ENCODE measurements at places on chromosomes 7 and 10. TPM values are rescaled to one million over a fixed set of nuclear protein-coding genes. Genes with fewer than 3 reads are reported as not detected.
A peak's percentile ranks its signal among the peaks of the same experiment; 100 is the strongest.

Gene RAB19
- 2.1 TPM for total RNA-seq

- no peak overlapping the region for H3K4me3 ChIP-seq
- no peaks in the 10 kb centered on the region for H3K4me1 ChIP-seq
- H3K27ac ChIP-seq: no peak overlapping the region
- no peaks in the 10 kb centered on the region for H3K27me3 ChIP-seq
These were observed 286.3 kb upstream of the CDC14C start for GRCh38 chr7:48638041-48638440.

Gene GJD4
- 0.22 TPM for total RNA-seq

Gene TRIM50
- total RNA-seq: not detected

GRCh38 chr10:127115100-127115499 is 81.3 kb downstream of the INSYN2A start:
- H3K27me3 ChIP-seq: no peaks in the 10 kb centered on the region
- DNase-seq: no peak
- H3K27ac ChIP-seq: no peak overlapping the region
- no peak overlapping the region for H3K4me3 ChIP-seq

DNA sequence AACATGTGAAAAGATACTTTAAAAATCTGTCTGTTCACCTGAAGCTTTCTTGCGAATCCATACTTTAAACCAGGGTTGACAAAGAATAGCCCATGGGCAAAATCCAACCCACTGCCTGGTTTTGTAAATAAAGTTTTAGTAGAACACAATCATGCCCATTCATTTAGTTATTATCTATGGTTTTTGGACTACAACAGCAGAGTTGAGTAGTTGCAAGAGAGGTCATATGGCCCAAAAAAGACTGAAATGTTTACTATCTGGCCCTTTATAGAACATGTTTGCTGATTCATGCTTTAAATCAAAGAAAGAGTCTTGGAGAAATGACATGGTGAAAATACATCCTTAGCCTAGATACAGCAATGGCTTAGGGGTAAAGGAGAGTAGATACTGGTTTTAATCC is 356.2 kb downstream of the RNLS start:
- H3K36me3 ChIP-seq: peaks cover 2% of the 10 kb centered on the region
- DNase-seq: no peak
- H3K27ac ChIP-seq: no peak overlapping the region
- H3K4me1 ChIP-seq: no peaks in the 10 kb centered on the region

Gene NCF1
- total RNA-seq: 14.6 TPM

Gene CPN1
- not detected for total RNA-seq

Gene PCDH15
- total RNA-seq: not detected

Gene MALRD1
- total RNA-seq: not detected

DNA sequence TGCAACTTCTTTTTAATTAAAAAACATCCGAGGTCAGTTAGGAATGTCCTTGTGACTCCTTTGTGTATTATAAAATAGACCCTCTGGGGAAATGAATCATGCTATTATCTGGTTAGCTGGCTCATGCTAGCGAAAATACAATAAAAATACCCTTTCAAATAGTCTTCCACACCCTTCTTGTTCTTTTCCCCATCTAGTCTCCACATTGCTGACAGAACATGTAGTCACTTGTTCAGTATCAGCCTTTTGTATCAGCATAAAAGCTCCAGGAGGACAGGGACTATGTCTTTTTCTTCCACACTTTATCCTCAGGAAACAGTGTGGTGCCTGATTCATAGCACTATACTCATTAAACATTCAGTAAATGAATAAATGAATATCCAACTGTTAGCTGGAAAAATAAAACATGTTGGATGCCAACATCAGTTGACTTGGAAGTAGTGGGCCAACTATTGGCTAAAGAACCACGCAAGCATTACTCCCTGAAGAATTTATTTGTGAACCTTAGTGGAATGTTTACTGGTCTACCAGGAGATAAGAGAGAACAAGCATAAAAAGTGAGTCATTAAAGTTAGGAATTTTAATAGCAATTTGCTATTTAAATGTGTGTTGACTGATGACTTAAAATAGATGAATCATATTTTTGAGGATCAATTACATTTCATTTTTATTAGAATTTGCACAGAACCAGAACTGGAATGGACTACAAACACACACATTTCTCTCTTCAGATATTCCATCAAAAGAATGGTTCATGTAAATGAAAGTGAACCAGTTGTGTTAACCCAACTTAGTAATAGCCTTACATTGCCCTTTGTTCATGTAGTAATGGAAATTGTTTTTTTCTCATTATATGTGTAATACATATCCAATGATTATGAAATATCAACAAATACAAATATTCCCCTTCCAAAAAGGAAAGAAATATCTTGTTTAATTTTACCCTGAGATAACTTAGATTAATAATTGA is 129.6 kb downstream of the DKK1 start:
- H3K36me3 ChIP-seq: no peaks in the 10 kb centered on the region
- no peak for DNase-seq

Gene KIF11
- 1.3 TPM for total RNA-seq

Gene GSAP
- 22.0 TPM for total RNA-seq

DNA sequence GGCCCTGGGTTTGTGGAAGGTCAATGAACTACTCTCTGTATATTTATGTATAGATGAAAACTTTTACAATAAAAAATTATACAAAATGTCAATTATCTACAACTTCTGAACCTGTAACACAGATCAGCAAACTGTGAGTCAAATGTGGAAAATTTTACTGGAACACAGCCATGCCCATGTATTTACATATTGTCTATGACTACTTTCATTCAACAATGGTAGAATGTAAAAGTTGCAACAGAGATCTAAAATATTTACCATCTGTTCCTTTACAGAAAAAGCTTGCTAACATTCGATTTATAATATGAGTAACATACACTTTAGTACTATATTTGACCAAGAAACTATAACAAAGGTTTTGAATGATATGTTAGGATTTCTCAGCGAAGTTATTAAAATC is 481.6 kb downstream of the PARD3 start:
- DNase-seq: no peak
- H3K4me1 ChIP-seq: no peaks in the 10 kb centered on the region

DNA sequence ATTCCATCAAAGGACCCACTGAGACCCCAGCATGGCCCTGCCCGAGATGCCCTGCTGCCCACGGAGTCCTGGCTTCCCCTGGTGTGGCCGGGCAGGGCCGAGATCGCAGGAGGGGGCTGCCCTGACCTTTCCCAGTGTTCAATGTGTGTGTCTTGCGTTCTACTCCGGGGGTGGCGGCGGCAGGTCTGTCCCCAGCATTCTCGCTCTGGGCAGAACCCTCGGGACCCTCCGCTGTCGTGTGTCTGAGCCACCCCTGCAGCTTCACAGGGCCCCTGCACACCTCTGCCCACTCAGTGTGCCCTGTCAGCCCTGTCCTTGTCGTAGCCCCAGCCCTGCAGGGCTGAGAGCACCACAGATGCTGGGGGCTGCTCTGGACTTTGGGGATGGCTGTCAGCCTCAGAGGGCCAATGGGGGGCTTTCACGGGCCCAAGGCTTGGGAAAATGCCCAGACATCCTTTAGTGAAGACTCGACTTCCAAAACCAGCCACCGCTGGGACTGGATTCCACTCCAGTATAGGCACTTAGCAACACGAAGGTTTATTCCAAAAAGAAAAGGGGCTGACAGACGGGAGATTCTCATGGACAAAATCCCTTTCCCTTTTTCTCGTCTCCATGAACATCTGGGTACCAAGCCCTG is 30.0 kb upstream of the KNDC1 start:
- peaks cover 13% of the 10 kb centered on the region for H3K27me3 ChIP-seq
- DNase-seq: no peak
- H3K4me1 ChIP-seq: peaks cover 2% of the 10 kb centered on the region
- no peak overlapping the region for H3K4me3 ChIP-seq

DNA sequence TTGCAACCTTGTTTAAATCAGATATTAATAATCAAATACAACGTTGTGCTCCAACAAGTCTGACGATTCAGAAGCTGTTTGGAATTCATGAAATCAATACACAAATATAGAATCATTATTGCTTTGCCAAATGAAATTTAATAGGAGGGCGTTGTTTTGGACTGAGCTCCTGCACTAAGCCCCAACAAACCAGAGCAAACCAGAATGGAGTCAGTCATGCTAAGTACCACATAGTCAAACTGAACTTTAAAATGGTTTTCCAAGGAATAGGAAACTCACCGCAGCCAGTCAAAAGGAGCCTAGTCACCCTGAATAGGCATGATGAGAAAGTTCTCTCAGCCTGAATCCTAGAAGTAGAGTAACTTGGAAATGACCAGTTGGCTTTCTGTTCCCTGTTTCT is 53.7 kb downstream of the HACD1 start:
- H3K4me3 ChIP-seq: no peak overlapping the region
- H3K36me3 ChIP-seq: no peaks in the 10 kb centered on the region
- no peaks in the 10 kb centered on the region for H3K4me1 ChIP-seq
- no peak for DNase-seq
- peaks cover 8% of the 10 kb centered on the region for H3K27me3 ChIP-seq

GRCh38 chr10:65491799-65492198 is 1434.0 kb upstream of the LRRTM3 start:
- no peak overlapping the region for H3K27ac ChIP-seq
- no peaks in the 10 kb centered on the region for H3K4me1 ChIP-seq
- no peak for DNase-seq
- H3K27me3 ChIP-seq: no peaks in the 10 kb centered on the region

Gene SEMA4G
- 0.96 TPM for total RNA-seq

GRCh38 chr10:59281861-59282260 is 80.5 kb downstream of the FAM13C start:
- no peaks in the 10 kb centered on the region for H3K27me3 ChIP-seq
- no peak overlapping the region for H3K27ac ChIP-seq
- DNase-seq: no peak
- no peak overlapping the region for H3K4me3 ChIP-seq
- H3K36me3 ChIP-seq: no peaks in the 10 kb centered on the region
- H3K4me1 ChIP-seq: no peaks in the 10 kb centered on the region

Gene ELN
- not detected for total RNA-seq

- H3K27ac ChIP-seq: no peak overlapping the region
- H3K27me3 ChIP-seq: peaks cover 21% of the 10 kb centered on the region
- no peaks in the 10 kb centered on the region for H3K4me1 ChIP-seq
- H3K4me3 ChIP-seq: no peak overlapping the region
- no peak for DNase-seq
These were observed 31.5 kb upstream of the ARID5B start for GRCh38 chr10:61869774-61870525.

GRCh38 chr7:41029072-41029499 is 673.8 kb downstream of the INHBA start:
- H3K36me3 ChIP-seq: no peaks in the 10 kb centered on the region
- no peak for DNase-seq
- H3K4me3 ChIP-seq: no peak overlapping the region

DNA sequence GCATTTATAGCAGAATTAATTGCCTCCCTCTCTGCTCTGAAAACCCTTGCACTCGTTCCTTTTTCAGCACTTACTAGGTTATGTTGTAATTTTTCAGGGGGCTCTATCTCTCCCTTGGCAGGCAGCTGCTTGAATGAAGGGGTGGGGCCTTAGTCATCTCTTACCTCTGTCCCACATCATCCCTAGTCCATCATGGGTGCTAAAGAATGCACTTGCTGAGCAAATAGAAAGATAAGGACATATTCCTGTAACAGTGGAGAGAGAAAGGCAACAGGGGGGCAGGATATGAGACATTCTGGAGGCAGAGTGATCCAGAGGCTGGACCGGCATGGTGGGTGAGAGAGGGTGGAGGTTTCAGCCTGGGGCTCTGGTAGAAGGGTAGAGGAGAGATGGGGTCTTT is 60.0 kb downstream of the MINDY4 start:
- H3K36me3 ChIP-seq: peaks cover 2% of the 10 kb centered on the region
- H3K27me3 ChIP-seq: peaks cover 8% of the 10 kb centered on the region
- no peak for DNase-seq
- H3K4me3 ChIP-seq: no peak overlapping the region
- H3K27ac ChIP-seq: no peak overlapping the region
- H3K4me1 ChIP-seq: no peaks in the 10 kb centered on the region

DNA sequence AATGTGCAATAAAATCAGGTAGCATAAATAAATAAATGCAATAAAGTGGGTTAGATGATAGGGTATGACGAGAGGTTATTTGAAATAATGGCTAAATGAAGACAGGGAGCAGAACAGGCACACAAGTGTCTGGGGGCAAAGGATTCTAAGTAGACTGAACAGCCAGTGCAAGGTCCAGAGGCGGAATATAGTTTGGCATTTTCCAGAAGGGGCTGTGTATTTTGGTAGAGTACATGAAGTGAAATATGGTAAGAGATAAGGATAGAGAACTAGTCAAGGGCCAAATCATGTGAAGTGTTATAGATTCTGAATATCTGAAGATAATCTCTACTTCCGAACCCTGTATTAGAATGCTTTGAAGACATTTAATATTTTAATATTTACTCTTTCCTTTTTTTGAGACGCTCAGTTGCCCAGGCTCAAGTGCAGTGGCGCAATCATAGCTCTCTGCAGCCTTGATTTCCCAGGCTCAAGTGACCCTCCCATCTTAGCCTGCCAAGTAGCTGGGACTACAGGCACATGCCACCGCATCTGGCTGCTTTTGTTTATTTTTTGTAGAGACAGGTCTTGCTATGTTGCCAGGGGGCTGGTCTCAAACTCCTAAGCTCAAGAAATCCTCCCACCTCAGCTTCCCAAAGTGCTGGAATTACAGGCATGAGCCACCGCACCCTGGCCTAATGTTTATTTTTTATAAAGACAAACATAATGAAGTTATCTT is 44.4 kb upstream of the CD36 start:
- no peaks in the 10 kb centered on the region for H3K4me1 ChIP-seq
- H3K4me3 ChIP-seq: no peak overlapping the region
- H3K27ac ChIP-seq: no peak overlapping the region

- H3K36me3 ChIP-seq: peaks cover 12% of the 10 kb centered on the region
- H3K27ac ChIP-seq: peak overlapping the region; percentile 99
- H3K27me3 ChIP-seq: no peaks in the 10 kb centered on the region
- H3K4me1 ChIP-seq: peaks cover 73% of the 10 kb centered on the region
These were observed 203.9 kb downstream of the FAM107B start for GRCh38 chr10:14570800-14571199.

GRCh38 chr10:93436591-93437085 is 45.5 kb downstream of the MYOF start:
- H3K4me1 ChIP-seq: no peaks in the 10 kb centered on the region
- no peak for DNase-seq
- no peak overlapping the region for H3K4me3 ChIP-seq
- H3K36me3 ChIP-seq: no peaks in the 10 kb centered on the region
- H3K27ac ChIP-seq: no peak overlapping the region

DNA sequence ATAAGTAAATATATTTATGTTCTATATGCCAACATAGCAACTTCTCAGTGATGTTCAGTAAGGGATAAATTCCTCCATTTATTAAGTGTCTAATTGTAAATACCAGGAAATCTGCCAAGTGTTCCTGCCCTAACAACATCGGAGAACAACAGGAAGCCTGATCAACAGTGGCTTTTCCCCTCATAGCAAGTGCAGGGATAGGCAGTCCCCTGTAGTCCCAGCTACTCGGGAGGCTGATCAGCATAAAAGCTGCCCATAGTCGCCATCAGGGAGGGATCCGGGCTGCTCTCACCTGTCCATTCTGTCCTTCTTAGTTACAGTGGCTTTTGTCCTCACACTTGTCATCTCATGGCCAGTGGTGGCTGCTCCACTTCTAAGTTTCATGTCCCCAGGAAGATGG is 141.3 kb downstream of the IDE start:
- H3K4me3 ChIP-seq: no peak overlapping the region
- H3K4me1 ChIP-seq: no peaks in the 10 kb centered on the region

- H3K27me3 ChIP-seq: peaks cover 25% of the 10 kb centered on the region
- no peak for DNase-seq
- no peak overlapping the region for H3K4me3 ChIP-seq
- H3K4me1 ChIP-seq: no peaks in the 10 kb centered on the region
- peaks cover 3% of the 10 kb centered on the region for H3K36me3 ChIP-seq
- no peak overlapping the region for H3K27ac ChIP-seq
These were observed 146.9 kb upstream of the ZMIZ1 start for GRCh38 chr10:78921895-78922294.

GRCh38 chr10:37344413-37344812 is 219.0 kb downstream of the ANKRD30A start:
- no peaks in the 10 kb centered on the region for H3K36me3 ChIP-seq
- H3K4me1 ChIP-seq: no peaks in the 10 kb centered on the region
- no peaks in the 10 kb centered on the region for H3K27me3 ChIP-seq
- no peak for DNase-seq
